ENCODE measurements at places on chromosomes 1 and 21.

GRCh38 chr1:2526824-2527555 lies 594 bp upstream of the PANK4 start:
- DNase-seq: peak; percentile 80

DNA sequence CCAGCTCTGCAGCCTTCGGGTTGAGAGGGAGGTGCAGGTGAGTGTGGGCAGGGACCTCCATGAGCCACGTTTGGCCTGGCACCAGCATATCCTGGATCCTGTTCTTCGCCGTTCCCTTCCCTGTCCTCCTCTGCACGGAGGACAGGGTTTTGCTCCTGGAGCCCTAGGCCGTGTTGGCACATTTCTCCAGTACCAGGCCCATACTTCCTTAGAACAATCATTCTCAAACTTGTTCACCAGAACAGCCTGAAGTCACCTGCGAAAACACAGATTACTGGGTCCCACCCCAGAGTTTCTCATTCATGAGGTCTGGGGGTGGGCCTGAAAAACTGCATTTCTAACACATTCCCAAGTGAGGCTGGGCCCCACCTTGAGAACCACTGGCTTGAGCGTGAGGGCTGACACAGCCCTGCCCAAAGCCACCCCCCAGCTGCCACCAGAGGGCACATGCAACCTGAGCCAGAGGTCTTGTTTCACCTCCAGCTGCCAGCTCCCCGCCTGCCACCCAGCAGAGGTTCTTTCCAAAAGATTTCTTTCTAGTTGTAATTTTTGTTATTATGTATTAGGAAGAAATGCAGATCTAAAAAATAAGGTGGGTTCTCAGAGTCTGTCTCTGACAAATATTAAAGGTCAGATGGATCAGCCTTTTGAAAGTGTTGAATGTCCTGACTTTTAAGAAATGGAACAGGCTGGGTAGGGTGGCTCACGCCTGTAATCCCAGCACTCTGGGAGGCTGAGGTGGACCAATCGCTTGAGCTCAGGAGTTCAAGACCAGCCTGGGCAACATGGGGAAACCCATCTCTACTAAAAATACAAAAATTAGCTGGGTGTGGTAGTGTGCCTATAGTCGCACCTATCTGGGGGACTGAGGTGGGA lies 39.6 kb upstream of the LDLRAP1 start:
- DNase-seq: peak; percentile 23

- DNase-seq: no peak
Observed at GRCh38 chr1:181036107-181036836, 2.5 kb downstream of the MR1 start.

GRCh38 chr1:20443703-20444586 lies 42.1 kb downstream of the CAMK2N1 start:
- DNase-seq: no peak

DNA sequence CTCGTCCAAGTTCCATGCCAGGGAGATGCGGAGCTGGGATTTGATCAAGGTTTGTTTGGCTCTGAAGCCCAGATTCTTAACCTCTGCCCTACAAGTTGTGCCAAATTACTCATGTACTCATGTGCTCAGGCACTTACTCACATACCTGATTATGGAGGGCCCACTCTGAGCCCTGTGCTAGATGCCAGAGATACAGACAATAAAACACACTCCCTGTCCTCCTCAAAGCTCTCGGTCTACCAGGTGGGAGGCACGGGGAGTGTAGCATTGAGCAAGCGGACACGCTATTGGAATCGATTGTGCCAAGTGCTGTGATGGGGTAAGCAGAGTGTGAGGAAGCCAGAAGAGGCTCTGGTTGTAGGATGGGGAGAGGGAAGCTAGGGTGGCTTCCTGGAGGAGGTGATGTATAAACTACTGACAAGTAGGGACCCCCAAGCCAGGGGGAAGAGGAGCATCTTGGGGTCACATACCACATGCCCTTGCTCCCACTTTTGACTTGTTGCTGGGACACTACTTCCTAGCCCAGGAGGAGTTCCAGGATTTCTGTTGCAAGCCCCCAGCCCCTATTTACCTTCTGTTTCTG lies 49.8 kb upstream of the IFNLR1 start:
- peak; percentile 40 for DNase-seq

GRCh38 chr1:220918285-220918951 lies 39.2 kb downstream of the HLX start:
- no peak for DNase-seq

DNA sequence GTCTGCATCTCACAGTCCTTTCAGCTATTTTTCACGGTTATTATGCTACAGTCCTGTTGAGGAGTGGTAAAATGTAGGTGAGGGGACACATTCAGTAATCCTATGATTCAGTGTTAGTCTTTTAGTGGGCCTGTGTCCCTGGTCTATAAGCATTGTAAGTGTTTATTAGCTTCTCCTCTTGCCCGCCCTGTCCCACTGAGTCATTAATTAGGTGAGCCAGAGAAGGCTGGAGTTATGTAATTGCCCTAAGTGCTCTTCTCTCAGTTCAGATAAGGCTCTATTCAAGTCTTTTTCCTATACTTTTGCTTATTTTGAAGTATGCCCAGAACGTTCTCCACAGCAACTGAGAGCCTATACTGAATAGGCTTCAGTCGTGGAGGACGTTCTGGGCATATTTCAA lies 76.3 kb upstream of the ZRANB2 start:
- no peak for DNase-seq

DNA sequence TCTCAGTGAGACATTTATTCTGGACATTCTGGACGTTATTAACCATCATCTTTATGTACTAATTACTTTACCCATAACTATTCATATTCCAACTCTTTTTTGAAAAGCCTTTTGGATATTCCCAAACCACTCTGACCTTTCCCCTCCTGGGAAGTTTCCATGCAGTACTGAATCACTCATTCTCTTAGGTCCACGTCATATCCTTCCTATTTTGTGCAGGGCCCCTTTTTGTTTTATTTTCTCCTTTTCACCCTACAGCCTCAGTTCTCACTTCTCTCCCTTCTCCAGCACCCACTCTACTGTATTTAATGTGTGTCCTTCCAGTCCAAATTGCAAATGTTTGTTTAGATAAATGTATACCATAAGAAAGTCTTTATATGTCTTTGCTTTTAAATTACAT lies 16.4 kb upstream of the ATP1A1 start:
- DNase-seq: no peak

- DNase-seq: no peak
Observed at GRCh38 chr1:196774175-196774574, 465 bp upstream of the CFHR3 start.

DNA sequence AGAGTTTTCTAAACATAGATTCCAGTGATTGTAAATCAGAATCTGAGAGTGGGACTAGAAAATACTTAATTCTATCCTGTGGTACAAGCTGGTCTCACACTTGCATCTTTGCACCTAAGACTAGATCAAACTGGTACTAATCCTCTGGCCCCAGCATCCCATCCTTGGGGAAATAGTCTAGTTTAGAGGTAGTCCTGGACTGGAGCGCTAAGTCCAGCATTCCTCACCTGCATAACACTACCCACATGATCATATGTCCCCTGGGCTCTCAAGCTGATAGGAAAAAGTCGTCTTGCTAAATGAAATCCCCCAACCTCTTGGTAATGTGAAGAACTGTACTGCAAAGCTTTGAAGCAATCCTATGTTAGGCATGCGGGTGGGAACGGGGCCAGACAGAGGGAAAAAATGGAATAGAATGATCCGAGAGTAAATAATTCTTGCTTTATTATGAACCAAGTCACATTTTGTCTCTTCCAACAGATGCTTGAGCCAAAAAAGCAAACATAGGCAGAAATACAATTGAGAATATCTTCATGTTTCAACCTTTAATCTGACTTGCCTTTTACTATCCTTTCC lies 4.8 kb downstream of the COX20 start:
- no peak for DNase-seq

DNA sequence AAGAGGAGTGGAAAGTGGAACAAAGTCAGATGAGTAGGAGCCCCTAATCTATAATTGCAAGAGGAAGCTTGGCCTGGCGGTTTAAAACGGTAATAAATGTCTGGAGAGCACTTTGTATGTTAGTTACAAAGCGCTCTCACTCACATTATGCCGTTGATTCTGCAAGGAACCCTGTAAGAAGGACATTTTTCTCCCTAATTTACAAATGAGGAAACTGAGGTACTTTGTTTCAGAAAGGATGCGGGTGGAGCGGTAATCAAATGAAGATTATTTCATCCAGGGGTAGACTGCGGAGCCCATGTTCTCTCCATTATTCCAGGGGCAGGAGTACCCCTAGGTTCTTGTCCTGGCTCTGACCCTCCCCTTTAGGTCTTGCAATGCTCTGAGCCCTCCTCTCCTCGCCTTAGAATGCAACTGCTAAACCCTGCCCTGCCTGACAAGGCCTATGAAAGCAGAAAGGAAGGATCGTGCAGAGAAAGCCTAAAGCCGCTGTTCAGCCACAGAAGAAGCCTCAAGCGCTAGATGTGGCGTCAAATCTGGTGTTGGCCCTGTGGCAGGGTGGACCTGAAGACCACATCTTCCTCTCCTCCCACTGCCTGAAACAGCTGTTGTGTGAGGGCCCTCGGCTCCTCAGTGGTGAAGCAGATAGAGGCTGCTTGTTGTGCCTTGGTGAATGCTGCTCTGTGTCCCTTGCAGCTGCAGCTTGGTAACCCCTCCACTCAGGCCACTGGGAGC lies 588 bp upstream of the PACC1 start:
- DNase-seq: no peak

- no peak for DNase-seq
Observed at GRCh38 chr1:178599087-178599486, 86.2 kb downstream of the TEX35 start.
